ENCODE measurements at places on chromosomes 4 and X.

GRCh38 chr4:6855692-6856297, 53.8 kb upstream of the TBC1D14 start:
- DNase-seq, result no peak

DNA sequence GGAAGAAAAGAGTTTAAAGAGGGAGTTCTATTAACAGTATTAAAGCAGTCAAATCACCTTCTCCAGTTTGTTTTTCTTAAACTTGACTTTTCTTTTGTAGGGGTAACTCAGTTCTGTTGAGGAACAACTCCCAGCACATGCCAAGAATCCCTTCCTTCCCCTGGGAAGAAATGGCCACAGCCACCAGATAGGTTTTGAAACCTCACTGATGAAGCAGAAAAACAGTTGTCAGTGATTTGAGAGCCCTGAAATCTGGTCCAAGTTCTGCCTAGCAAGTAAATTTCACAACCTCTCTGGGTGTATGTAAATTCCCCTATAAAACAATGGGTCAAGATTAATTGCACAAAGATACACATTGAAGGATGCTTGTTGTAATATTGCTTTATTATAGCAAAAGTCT, 167.1 kb downstream of the DHX15 start:
- no peak for DNase-seq

DNA sequence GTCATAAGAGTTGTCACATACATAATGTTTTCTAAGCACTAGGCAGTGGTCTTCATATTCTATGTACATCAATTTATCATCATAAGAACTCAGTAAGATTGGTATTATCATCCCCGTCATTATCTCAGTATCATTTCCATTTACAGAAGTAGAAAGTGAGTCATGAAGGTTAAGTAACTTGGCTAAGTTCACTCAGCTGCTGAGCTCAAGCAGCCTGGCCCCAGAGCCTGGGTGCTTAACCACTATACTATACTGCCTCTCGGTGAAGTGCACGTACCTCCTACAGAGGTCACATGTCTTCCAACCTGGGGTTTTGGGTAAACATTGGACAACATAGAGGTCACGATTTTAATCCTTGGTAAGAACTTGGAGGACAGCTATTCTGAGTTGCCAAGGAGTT, 161.5 kb upstream of the GATB start:
- no peak for DNase-seq

- no peak for DNase-seq
Observed at GRCh38 chrX:91079342-91080114, 355.1 kb upstream of the PABPC5 start.

DNA sequence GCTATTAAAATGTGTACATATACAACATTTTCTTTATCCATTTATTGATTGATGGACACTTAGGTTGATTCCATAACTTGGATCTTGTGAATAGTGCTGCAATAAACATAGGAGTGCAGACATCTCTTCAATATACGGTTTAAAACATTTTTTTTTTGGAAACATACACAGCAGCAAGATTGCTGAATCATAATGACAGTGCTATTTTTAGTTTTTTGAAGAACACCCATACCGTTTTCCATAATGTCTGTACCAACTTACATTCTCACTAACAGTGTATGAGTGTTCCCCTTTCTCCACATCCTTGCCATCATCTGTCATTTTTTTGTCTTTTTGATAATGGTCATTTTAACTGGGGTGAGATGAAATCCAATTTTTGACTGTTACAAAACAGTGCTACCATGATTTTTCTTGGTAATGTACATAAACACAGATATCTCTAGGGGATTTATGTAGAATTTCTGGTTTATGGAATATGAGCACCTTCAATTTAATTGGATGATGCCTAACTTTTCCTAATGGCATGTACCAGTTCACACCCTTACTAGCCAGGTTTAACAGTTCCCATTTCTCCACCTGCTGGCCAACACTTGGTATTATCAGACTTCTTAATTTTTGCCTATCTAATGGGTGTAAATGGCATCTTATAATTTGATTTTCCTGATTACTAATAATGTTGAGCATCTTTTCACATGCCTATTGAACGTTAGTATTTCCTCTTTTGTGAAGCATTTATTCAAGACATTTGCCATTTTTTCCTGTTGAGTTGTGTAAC, 21.0 kb upstream of the TMSB15B start:
- no peak for DNase-seq

DNA sequence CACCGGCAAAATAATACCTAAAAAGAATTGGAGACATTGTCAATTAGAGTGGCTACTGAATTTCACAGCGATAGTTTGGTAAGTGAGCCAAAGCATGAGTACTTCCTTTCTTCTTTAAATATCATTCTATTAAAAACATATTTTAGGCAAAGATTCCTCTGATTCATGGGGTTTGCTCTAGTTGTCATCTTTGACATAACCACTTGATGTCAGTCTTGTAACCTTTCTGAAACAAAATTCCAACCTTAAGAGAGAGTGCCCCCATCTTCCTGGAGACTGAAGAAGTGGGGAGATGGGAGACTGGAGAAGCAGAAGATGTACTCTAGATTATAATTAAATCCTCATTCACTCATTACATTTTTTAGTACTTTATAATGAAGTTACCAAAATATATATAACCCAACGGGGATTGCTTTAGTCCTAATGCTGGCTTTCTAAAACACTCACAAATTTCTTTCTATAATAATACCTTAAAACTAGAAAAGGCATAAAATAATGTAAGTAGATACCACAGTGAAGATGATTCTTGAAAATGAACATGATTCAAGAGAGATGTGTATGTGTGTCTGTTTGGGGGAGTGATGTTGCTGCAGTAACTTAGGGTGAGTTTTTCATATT, 96.4 kb downstream of the EMCN start:
- DNase-seq, result no peak

DNA sequence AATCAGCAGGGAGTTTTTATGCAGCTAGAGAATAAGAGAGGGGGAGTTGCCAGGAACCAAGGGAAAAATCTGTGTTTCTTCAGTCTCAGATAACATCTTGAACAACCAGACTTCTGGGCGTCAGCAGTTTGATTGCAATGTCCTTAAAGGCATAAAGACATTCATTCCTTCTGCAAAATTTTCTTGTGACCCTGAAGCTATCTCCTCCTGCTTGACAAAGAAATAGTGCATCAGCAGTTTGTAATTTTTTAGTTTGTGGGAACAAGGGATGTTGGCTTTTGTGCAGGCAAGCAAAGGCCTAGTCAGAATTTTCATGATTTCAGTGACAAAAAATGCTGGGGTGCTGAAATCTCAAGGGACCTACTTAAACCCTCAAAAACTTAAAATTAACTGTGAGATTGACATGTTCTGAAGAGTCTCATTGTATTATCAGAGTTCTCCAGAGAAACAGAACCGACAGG, 125.8 kb upstream of the UNC5C start:
- DNase-seq, result no peak

DNA sequence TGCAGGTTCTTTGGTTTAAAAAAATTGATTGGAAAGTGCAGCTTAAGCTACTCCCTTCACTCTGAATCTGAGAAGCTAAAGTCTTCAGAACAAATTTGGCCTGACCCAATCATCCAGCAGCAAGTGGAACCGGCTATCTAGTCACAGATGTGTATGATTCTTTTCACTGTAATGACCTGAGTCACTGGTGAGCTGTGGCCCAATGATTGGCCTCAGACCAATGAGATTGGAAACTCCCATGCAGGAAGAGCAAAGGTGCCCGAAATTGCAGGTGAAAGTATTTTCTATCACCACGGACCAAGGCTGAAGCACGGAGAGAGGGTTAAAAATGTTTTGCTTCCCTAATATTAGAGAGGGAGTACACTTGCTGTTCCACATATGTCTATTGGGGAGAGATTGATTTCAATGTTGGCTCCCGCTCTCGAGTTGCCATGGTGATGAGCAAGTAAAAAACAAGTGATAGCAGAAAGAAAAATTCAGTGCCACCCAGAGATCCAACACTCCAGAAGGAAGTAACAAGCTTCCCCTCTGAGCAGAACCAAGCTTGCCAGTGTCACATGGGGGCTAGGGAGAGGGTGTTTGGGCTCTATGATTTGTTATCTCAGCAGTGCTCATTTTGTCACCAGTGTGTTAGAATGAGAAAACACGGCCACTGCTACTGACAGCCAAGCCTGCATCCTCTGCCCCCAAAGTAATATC, 11.2 kb downstream of the RIPPLY1 start:
- DNase-seq, result no peak

- DNase-seq, result no peak
Observed at GRCh38 chrX:153735274-153735673, 10.6 kb downstream of the ABCD1 start.

GRCh38 chr4:189597341-189597740, 343.3 kb upstream of the FRG1 start:
- no peak for DNase-seq

- no peak for DNase-seq
Observed at GRCh38 chrX:118928151-118928550, 46.3 kb upstream of the LONRF3 start.

DNA sequence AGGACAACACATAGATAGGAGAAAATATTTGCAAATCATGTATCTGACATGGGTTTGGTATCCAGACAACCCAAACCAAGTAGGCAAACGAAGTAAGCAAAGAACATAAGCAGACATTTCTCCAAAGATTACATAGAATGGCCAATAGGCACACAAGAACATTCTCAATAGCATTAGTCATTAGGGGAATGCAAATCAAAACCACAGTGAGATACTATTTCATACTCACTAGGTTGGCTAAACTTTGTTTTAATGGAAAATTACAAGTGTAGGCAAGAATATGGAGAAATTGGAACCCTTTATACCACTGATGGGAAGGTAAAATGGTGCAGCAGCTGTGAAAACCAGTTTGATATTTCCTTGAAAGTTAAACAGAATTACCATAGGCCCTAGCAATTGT, 74.7 kb downstream of the CHRNA9 start:
- DNase-seq, result no peak

GRCh38 chr4:178316211-178316610, 874.0 kb upstream of the AGA start:
- no peak for DNase-seq
